Activated CD8-positive, alpha-beta T cell treated with anti-CD3 and anti-CD28 coated beads, Interleukin-2, amount 10 ng/mL, durations not matched to agents 7 days and 5 days (primary cell): ENCODE measurements at places on chromosomes 5 and 9.

GRCh38 chr5:111159845-111160244, 64.3 kb upstream of the CAMK4 start:
- DNase-seq, result no peak

- peak; percentile 45 for DNase-seq
Observed at GRCh38 chr5:1502046-1502736, 21.6 kb downstream of the LPCAT1 start.

GRCh38 chr5:98913911-98914310, 14.9 kb downstream of the CHD1 start:
- no peak for DNase-seq

GRCh38 chr5:141715346-141715905, 33.4 kb upstream of the ARAP3 start:
- DNase-seq, result no peak

DNA sequence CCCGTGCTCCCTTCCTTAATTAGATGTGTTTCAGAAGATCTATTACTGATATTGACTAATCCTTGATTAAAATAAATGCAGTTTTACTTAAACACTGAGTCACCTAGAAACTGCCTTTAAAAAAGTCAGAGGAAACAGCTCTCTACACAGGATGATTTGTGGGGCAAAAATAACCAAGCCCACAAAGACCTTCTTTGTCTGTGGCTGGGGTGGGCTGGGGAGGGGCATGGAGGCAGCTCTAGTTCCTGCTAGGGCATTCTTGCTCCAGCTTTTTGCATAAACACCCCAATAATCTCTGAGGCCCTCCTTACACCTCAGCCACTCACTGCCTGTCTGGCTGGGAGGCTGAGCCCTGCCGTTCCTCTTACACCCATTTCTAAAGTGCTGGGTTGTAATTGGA, 227.6 kb upstream of the DAP start:
- DNase-seq, result no peak

DNA sequence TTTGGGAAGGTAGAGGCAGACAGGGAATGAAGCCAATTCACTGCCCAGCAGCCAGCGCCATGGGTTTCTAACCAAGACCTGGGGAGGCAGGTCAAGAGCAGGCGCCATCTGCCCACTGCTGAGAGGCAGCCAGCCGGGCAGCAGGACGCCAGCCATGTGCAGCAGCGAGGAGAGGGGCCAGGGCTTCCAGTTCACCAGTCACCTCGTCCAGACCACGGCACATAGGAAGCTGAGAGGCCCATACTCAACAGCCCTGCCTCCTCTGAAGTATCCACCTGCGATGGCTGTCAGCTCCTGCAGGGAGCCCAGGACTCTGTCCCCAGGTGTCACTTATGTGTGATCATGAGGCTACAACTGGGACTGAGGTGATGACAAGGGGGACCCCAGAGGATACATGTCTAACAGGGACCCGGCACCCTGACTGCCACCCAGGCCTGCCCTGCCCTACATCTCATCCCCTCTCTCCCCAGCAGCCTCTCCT, 30.1 kb downstream of the IPPK start:
- no peak for DNase-seq

DNA sequence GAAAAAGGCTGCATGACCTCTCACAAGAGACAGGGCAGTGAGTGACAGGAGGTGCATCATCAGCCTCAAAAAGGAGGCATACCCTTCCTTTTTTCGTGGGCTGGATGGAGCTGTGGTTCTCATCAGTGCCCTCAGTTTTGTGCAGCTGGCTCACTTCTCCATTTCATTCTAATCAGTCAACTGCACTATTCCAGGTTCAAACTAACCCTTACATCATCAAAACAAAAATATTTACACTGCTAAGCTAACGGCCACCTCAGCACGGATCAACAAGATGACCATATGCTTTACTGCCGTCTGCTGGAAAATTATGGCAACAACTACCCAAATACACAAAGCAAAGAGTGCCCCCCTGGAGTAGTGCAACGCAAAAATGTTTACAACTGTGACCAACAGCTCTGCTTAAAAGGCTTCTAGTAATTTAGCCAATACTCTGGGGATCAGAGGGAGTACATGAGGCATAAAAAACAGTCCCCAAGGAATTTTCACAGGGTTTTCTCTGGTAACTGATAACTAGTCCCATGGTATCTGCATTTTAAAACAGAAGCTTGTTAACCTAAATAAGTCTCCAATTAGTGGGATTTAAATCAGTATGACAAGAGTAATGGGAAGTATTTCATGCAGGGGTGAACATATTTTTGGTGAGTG, 10.8 kb downstream of the KCNV2 start:
- DNase-seq, result peak; percentile 30
